EH (cell line): ENCODE measurements at places on chromosomes 2 and 18.

- DNase-seq = peak; percentile 99
Measured at GRCh38 chr2:207683879-207684627, 27.4 kb upstream of the CCNYL1 start.

GRCh38 chr2:9266711-9267110, 60.1 kb downstream of the ASAP2 start:
- DNase-seq = peak; percentile 32

- no peak for DNase-seq
Measured at GRCh38 chr2:160582490-160583145, 89.0 kb upstream of the RBMS1 start.

- peak; percentile 50 for DNase-seq
Measured at GRCh38 chr2:10584242-10584753, 105.5 kb downstream of the NOL10 start.

DNA sequence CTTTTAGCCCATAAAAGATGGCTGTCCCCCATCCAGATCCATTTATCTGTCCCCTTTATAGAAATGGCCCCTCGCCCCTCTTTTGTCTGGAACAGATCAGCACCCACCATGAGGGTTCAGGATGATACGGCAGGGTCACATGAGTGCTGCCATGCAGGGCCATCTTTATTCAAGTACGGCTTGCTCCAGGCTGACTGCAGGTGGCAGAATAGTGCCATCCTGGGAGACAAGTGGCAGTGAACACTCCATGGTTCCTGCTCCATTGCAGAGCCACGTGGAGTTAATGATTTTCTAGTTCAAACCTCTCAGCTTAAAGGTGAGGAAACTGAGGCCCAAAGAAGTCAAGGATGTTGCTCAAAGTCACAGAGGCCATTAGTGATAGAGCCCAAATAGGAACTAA, 180.6 kb downstream of the CLIP4 start:
- DNase-seq = peak; percentile 17

DNA sequence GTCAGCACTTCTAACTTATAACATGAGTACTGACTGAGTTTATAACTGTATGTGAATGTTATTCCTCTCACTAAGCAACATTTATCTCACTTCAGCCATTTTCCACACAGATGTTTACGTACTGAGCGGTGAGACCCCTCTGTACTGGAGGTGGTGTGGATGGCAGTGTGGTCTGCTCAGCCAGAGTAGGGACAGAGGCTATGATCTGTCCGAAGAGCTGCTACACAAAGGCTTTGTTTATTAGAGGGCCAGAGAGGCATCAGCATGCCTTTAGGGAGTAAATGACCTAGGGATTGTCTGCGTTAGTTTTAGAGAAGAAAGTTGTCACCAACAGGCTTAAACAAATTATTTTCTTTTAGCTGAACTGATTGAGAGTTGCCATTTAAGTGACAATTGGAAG, 23.2 kb upstream of the TACR1 start:
- DNase-seq = no peak

- DNase-seq = no peak
Measured at GRCh38 chr2:47720036-47720435, 62.9 kb upstream of the MSH6 start.

DNA sequence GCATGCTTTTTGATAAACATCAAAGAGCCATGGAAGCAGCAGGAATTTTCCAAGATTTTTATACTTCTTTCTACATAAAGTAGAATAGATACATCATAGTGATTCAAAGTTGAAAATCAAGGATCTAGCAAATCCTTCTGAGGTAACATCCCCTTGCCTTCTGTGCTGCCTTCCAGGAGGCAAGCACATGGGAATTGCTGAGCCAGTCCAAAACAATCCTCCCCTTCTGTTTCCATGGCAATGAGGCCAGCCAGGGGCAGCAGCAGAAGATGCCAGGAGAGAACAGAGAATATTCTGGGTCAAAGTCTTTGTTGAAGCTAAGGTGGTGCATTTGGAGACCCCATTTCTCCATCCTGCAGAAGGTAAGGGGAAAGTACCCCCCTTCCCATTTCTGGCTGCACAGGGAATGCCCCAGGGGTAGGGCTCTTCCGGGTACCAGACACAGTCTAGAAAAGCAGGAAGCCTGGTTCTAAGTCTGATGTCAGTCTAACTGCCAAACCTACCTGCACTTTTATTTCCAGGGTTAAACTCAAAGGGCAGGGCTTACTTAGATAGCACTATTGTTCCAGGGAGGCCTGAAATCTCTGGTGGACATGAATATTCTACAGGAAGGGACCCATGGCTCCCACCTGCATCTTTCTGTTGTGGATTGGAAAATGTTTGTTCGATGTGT, 22.1 kb downstream of the CENPA start:
- DNase-seq = peak; percentile 43

GRCh38 chr2:100945433-100945740, 56.7 kb upstream of the RPL31 start:
- DNase-seq = no peak

- peak; percentile 31 for DNase-seq
Measured at GRCh38 chr18:56945171-56946083, 201.5 kb upstream of the BOD1L2 start.

DNA sequence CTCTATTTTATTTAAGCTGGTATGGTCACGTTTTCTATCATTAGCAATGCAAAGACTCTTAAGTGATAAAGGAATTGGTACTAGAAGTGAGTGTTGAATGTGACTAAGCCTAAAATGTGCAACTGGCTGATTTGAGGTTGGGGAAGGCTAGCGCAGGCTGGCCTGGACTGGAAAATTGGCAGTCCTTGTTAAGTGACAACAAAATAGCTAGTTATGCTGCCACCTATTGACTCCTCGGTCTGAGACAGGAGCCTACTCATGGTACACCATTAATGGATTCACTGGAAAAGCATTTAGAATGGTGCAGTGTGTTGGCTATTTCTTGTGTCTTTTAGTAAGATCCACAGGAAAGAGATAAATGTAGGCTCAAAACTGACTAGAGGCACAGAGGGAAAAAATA, 5.7 kb upstream of the WIPF1 start:
- DNase-seq = peak; percentile 74

DNA sequence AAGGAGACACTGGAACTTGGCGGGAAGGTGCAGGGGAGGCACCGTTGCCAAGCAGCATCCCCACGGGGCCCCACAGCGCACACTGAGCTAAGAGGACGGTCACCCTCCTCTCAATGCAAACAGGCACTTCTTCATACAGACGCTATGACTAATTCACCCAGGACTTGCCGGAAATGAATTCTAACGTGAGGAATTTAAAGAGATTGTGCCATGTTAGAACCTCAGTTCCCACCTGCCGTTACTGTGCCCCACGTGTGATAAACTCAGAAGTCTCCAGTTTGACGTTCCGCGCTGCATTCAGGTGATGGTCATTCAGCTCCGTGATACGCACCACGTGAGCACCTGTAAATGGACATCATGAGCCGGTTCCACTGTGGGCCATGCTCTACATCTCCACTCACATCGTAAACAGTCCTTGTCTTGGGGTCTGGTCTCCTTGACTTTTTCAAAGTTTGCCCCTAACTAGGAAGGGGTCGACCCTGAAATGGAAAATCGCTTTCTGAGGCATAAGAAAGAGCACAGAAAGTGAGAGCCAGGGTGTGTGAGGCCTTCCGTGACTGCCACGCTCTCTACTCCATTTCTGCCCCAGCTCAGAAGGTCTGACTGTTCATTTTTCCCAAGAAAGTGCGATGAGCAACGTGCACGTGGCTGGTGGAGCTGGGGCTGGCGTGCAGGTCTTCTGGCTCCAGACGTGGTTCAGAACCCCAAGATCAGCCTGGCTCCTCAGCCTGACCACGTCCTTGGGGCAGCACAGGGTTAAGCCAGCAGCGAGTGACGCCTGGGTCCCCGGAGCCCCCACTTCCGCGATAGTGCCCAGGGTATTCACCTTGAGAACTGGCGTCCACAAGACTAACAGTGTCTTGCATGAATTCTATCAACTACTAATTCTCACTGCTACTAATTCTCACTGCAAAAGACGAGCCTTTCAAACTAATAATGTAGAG, 35.1 kb downstream of the TMEM18 start:
- DNase-seq = no peak

- no peak for DNase-seq
Measured at GRCh38 chr2:98715812-98716451, 15.0 kb downstream of the MGAT4A start.

DNA sequence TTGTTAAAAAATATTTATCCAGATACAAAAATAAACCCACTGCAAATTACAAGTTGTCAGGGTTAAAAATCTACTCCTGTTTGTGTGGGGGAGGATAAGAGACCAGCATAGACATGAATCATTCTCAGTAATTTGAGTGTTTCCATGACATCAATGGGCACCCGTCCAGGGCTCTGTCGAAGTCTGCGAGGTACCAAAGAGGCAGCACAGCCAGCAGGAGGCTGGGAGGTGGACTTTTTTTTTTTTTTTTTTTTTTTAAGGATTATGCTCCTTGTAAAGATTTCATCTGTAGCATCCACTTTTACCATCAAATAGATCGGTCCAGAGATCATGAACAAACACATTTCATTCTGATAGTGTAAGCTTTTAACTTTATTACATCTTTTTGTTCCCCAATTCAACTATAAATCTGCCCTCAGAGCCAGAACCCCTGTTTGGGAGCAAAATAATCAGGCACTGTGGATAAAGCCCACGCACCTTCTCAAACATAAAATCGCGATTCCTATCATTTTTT, 182.0 kb downstream of the TCF4 start:
- peak; percentile 97 for DNase-seq

DNA sequence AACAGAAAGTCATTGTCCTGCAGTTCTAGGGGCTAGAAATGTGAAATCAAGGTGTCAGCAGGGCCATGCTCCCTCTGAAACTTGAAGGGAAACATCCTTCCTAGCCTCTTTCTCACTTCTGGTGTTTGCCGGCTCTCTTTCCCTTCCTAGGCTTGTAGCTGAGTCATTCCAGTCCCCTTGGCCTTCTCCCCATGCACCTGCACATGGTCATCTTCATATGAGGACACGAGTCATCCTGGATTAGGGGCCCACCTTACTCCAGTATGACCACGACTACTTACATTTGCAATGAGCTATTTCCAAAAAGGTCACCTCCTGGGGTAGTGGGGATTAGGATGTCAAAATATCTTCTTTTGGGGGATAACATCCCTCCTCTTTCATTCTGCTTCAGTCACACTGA, 168.5 kb upstream of the CXCR4 start:
- no peak for DNase-seq

- no peak for DNase-seq
Measured at GRCh38 chr2:64658269-64658668, 4.6 kb upstream of the SERTAD2 start.

DNA sequence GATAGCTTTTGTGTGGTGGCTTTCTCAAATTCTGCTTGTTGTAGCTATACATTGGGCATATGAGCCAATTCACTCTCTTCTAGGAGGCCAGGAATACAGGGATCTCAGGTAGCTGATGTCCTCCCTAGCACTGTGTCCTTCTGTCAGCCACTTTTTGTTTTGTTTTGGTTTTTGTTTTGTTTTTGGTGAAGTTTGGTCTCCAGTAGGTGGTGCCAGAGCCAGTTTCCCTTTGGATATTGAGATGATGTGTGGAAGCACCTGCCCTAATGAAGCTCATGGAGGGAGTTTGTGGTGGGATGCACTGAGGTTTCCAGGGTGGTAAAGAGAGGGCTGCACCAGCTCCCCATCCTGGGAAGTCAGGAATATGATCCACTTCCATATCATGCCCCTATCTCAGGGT, 100.5 kb upstream of the VWC2L start:
- no peak for DNase-seq

GRCh38 chr2:98519156-98519555, 74.5 kb downstream of the INPP4A start:
- DNase-seq = peak; percentile 13

DNA sequence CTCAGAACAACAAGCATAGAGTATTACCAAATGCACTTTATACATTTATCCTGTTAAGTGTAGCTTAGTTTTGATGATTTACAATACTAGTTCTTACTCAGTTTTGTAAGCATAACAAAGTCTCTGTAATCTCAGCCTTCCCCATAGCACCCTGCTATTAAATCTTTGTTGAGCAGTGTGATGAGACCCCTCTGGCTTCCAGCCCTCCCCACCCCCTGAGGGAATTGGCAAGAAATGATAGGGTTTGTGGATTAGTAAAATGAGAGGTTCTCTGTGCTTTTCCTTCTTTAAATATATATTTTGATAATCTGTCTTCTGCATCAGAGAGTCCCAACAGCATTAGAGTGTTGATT, 37.2 kb downstream of the ZNF521 start:
- DNase-seq = no peak

- DNase-seq = no peak
Measured at GRCh38 chr18:64513401-64513800, 364.5 kb upstream of the LINC00305 start.

DNA sequence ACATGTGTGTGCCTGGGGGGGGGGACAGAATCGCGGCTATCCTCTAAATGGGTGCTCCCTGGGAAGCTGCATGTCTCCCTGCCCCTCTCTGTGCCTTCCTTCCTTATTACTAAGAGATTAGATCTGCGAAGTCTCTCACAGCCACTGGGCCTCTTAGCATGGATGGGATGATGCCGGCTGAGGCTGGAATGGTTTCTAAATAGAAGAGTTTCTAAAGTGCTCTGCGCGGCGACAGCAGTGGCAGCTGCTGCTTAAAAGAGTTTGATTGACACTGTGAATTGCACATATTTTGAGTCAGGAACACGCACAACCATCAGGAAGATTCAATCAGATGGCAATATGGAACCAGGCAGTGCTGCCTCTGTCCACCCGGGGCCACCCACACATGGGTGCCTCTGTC, 163.8 kb downstream of the CLIP4 start:
- DNase-seq = no peak

DNA sequence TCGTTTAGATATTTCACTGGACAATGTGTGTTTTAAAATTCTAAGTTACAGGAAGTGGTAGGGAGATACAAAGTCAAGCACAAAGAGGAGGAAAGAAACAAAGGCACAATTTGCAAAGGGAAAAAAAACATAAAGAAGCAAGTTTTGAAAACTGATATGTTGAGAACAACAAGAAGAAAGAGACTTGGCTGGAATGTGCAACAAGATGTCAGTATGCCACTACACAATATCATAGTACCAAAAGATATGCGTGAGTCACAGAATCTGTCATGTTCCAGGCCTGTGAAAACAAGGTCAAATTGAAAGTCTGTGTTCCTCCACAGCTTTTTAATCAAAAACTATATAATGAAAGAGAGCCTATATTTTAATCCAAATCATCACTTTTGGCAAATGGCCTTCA, 12.0 kb downstream of the EXOC6B start:
- DNase-seq = peak; percentile 43

- no peak for DNase-seq
Measured at GRCh38 chr2:8082840-8083239, 599.0 kb upstream of the ID2 start.

DNA sequence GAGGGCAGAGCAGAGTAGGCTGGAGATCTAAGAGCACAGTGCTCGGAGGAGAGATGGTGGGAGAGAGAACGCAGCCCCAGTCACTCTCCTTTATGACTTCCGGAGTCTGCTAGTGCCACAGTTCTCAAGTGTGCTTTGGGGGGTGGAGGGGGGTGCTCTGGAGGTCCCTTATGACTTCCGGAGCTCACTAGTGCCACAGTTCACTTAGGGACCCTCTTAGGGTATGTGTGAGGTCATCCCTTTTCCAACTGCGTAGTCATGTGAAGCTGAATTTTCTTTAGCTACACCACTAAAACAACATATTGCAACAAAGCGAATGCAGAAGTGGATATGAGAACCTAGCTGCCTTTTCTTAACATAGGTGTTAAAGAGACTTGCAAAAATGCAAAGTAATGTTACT, 153.7 kb upstream of the KCTD1 start:
- no peak for DNase-seq
